ENCODE measurements at places on chromosomes 5 and 9. TPM values are rescaled to one million over a fixed set of nuclear protein-coding genes. Genes with fewer than 3 reads are reported as not detected.

The COL5A1 gene
- 4.5 TPM for total RNA-seq

The OR1Q1 gene
- total RNA-seq = not detected

The DCTN3 gene
- total RNA-seq = 108 TPM

The SH2D3C gene
- total RNA-seq = 5.1 TPM

The FOCAD gene
- 233 TPM for total RNA-seq

The RPL12 gene
- 798 TPM for total RNA-seq

The IFNA5 gene
- total RNA-seq = not detected

The SLC36A3 gene
- total RNA-seq = not detected

The PCDHB14 gene
- total RNA-seq = 13.4 TPM

The LURAP1L gene
- total RNA-seq = 0.94 TPM

The IFNA21 gene
- not detected for total RNA-seq

The ITK gene
- 0.16 TPM for total RNA-seq

The PELO gene
- total RNA-seq = 36.2 TPM

The LCN10 gene
- not detected for total RNA-seq

The C9orf43 gene
- total RNA-seq = 0.62 TPM

The FYB1 gene
- 1.4 TPM for total RNA-seq

The TMEM171 gene
- total RNA-seq = 0.78 TPM

The NRARP gene
- 3.6 TPM for total RNA-seq

Measured in occipital lobe (tissue), 3 donors.